ENCODE measurements at places on chromosomes 2 and 18.

DNA sequence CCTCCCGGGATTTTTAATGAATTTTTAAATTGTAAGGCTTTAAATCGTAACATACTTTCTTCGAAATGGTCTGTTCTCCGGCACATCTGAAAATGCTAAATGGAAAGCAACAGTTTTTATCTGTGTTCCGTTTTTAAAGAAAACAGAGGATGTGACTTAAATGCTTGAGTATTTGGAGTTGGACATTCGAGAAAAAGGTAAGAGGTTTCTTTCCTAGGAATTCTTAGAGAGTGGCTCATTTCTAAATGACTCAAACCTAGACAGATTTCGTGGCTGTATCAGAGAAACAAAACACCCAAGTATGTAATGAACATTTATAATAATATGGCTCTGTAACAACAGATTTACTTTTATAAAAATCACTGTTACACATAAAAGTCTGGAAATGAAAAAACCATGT, 177.6 kb upstream of the CCDC68 start:
- DNase-seq = no peak

GRCh38 chr18:73793386-73793785, 354.2 kb downstream of the FBXO15 start:
- DNase-seq = no peak

DNA sequence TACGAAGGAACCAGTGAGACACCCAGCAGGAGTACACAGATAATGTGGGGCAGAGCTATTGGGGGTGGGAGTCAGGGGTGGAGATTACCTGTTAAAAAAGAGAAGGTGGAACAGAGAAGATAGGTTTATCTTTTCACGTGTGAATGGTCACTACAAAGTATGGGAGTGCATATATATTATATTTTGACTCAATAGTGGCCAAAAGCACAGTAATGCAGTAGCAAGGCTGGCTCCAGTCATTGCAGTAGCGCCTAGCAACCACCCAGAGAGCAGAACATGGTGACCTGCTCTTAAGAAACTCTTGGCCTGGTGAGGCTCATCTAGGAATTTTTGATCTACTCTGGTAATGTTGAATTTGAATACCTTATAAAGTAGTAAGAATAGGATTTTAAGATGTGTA, 1.0 kb downstream of the IMPACT start:
- DNase-seq = no peak

DNA sequence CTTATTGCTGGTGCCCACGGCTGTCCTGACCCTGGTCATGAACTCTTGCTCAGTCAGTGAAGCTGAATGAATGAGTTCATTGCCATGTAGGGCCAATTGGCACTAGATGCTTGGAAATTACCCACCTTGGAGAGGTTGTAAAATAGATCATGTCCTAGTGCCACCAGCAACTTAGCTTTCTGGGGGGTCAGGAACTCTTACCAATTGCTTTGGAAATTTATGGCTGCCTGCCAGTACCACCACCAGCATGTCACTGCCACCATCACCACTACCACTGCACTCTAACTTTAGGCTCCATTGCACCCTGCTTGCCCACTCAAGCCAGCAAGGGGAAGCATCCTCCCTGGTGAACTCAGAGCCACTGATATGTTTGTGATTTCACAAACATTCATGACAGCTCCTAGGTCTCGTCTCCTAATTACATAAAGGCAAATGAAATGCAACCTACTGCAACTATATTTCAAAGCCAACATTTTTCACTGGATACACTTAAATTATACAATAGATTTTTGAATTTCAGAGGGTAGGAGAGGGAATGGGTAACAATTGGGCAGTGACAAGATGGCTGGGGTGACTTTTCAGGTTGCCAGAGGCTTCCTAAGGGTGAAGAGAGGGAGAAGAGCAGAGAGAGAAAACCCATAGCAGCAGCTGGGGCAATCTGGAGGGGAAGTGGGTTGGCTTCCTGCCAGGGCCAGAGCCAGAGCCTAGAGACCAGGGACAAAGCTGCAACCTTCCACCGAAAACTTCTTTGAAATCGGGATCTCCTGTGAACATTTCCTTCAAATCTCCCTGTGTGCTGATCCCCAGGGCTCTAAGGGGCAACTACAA, 3.5 kb upstream of the EMILIN1 start:
- no peak for DNase-seq

- DNase-seq = no peak
These were observed 228.3 kb downstream of the TPGS2 start for GRCh38 chr18:36600548-36600947.

- no peak for DNase-seq
These were observed 134.4 kb downstream of the MAIP1 start for GRCh38 chr2:200089756-200090109.

GRCh38 chr18:35138773-35139172, 97.6 kb downstream of the MAPRE2 start:
- no peak for DNase-seq

DNA sequence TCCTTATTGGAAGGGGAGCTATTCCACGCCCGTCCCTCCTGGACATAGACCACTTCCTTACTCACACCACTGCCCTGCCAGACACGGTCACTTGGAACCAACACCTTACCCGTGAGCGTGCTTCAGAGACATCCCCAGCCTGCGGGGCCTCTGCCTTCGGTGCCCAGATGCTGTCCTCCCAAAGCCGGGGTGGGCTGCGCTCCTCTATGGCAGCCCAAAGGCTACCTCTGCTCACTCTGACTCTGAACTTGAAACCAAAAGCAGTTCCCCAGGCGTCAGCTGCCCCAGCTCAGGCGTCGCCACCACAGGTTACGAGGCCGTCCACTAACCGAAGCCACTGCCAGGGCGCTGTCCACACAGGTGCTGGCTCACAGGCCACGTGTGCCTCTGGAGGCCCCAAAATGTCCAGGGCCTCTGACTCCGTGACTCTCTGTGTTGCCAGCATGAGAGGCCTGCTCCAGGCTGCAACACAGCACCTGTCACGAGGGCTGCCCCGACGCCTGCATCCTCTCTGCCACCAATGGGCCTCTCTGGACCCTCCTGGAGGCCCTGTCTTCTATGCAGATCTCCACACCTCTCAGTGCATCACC, 23.8 kb downstream of the HDAC4 start:
- no peak for DNase-seq

GRCh38 chr2:53600815-53601214, 166.8 kb upstream of the CHAC2 start:
- no peak for DNase-seq

- no peak for DNase-seq
These were observed 451.7 kb upstream of the SMIM21 start for GRCh38 chr18:75879196-75879595.

DNA sequence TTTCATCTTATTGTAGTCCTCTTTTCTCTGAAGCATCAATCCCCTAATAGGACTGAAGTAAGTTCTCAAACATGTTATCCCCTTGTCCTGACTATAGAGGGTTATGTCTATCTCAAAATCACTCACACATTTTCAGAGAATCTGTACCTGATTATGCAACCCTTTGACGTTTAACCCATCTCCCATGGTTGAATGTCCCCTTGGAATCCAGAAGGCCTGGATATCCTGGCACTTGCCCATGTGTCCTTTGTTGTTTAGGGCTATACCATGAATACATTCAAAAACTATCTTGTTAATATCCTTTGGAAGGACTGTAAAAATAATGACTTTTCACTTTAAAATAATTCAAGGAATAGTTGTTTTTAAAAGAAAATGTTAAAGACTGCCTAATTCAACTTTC, 66.3 kb upstream of the PSMD14 start:
- no peak for DNase-seq

GRCh38 chr2:176081376-176081836, 2.4 kb downstream of the EVX2 start:
- peak; percentile 23 for DNase-seq

DNA sequence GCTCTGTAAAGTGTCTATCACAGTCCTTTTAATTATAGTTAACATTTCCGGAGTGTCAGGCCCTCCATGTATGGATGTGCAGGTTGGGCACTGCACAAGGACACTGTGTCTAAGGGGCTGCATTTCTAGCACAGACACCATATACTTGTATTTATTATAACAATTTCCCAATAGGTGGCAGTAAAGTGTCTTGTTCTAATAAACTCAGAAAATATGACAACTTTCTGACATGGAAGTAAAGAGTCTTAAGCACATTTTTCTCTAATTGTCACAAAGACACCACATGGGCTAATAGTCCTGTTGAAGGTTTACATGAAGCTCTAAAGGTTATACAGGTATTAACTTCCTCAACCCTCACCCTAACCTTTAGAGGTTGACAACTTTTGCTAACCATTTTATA, 156.6 kb downstream of the DYSF start:
- DNase-seq = no peak

DNA sequence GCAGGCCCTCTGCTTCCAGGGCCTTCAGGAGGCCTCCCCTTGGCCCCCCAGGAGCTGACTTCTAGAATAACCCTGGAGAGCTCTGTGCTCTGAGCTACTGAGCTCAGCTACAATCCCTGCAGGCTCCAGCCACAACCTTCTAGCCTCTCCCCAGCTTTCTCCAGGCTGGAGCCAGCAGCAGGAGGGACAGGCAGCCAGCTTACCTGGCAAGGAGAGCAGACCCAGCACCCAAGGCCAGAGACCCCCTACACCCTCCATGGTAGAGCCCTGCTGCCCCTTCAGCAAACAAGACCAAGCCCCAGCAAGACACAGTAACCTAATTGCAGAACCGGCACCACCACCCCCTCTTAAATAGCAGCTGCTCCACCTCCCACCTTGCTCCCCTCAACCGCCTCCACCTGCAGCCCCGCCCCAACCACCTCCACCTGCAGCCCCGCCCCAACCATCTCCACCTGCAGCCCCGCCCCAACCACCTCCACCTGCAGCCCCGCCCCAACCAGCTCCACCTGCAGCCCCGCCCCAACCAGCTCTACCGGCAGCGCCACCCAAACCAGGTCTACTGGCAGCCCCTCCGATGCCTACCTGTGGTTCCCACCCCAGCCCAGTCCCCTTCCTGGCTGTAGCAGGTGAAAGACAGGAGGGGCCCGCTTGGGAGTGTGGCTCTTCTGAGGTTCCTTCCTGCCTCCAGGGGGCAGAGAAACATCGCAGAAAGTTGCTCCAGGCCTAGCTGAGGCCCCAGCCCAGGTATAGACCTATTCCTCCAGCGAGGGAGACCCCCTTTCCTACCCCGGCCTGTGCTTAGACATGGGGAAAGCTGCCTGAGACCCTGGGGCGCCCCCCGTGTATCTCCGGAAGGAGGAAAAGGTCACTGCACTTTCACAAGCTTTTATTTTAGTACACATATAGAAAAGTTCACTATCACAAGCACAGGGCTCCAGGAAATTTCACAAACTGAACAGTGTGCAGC, at the start of gene ASTL:
TSS of gene ASTL (minus strand) at position 324 of the 967 bp plus-strand sequence. CDS start at position 258, 66 bp downstream.
- DNase-seq = peak; percentile 82

DNA sequence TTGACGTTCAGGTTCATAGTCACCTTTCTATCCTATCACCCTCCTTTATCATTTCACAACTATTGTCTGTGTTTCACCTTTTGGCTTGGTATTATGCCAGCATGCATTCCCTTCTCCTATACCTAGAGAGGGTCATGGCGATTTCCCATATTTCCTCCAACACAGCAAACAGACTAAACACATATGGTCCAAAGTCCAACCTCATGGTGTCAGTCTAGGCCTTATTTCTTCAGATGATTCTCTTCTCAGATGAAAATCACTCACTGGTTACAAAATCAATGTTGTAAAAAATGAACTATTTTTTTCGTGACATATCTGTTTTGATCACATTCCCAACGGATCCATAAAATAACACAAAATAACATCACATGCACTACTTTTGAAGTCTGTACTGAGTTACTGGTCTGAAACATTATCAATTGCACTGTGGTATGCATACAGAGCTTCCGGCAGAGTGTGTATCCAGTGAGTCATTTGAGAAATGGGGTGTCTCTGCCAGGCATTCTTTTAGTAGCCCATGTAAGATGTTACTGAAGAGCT, 204.8 kb upstream of the GALNT5 start:
- DNase-seq = no peak

DNA sequence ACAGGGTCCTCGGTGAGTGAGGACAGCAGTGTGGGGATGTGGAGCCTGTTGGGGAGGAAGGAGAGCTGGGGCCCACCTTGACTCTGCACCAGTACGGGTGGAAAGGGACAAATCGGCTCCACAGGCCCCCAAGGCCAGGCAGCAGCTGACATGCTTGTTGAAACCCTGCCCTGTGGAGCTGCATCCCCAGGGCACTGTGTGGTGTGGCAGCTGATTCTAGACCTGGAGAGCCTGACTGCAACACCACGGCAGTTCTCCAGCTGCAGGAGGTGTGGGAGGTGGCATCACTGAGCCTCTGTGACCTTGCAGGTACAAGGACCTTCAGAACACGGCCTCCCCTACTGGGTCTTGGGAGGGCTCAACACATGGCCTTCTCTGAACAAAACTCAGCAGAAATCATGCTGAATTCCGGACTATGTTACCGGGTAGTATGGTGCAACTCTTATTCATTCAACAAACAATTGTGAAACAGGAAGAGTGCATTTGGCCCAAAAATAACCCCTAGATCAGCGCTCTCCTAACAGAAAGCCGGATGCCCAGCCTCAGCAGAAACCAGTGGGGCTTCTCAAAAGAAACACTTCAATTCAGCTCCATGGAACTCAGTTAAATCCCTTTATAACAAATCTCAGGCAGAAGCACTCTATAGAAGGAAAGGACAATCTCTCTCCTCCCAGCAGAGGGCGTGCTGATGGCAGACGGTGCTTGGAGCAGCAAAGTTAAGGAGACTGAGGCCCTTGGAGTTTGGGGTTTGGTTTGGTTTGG, 104.4 kb upstream of the SALL3 start:
- DNase-seq = peak; percentile 58

GRCh38 chr2:9287400-9288045, 80.9 kb downstream of the ASAP2 start:
- no peak for DNase-seq

- no peak for DNase-seq
These were observed 14.9 kb downstream of the ELMOD3 start for GRCh38 chr2:85369500-85369899.

Measured in GM13976 (cell line).